ENCODE measurements at places on chromosomes 4 and X.

DNA sequence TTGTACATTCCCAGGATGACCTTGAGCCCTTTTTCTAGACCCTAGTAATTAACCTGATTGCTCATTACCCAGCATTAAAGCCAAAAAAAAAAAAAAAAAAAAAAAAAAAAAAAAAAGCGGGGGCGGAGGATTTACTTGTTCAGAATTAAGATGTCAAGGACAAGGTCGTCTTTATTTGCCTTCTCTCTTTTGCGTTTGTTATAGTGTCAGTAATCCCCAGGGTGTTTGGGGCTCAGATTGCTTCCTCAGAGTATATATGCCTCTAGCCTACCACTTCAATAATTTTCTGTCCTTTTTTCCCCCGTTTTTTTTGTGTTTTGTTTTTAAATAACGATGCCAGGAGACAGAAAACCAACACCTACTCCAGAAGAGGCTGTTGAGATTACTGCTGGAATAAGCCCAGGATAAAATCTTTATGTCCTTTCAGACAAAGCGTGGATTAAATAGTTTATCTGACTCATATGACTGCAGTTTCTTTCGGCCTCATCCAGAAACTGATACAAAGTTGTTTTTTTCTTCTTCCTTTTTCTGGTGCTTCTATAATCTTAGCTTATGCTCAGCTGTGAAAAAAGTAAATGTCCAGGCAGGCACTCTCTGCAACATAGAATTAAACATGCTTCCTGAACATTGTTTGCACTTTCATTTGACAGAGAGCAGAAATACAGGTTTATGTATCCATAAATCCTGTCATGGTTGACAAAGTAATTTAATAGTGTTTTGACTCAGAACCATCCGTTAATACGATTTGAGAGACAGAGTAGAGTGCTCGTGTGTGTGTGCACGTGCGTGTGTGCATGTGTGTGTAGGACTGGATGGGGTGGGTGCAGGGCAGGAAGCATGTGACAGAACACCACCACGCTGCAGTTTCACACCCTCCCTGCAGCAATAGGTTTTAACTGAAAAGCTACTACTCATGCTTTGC is 138.6 kb downstream of the AFF1 start:
- DNase-seq = peak; percentile 47

GRCh38 chr4:132910229-132910748 is 238.8 kb upstream of the PCDH10 start:
- no peak for DNase-seq

GRCh38 chr4:25803720-25804225 is 59.0 kb downstream of the SEL1L3 start:
- DNase-seq = no peak

DNA sequence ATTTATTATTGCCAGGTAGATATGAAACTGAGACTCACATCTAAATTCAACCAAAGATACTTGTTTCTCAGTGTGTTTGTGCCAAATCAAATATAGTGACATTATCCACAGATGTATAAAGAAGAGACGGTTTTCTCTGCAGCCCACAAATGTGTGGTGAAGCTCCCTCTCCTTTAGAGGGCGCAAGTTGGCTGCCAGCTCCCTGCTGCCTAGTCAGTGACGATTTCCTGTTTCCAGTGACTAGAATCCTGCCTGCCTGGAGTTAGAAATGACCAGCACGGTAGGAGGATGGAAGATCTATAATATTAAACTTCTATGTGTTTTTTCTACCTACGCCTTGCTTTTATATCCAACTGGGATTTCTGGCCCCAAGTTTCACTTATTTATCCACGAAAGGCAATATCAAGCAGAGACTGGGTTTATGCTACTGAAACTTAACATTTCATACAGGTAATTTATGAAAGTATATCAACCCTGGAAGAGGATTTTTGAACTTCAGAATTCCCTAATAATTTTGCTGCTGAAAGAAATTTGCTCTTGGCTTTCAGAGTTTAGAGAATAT is 1793.7 kb upstream of the TENM3 start:
- no peak for DNase-seq

DNA sequence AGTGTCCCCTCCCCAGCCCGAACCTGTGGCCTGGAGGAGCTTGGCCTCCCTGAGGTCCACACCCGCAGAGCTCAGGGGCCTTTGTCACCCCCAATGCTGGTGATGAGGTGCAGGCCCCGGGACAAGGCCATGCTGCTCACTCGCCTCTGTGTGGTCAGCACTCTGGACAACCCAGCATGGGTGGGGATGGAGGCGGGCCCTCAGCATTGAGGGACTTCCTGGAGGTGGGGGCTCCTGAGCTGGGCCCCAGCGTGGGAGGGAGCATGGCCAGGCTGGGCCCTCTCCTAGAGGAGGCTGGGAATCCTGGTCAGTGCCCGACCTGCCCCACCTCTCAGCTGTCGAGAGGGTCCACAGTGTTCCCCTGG is 30.6 kb downstream of the TACC3 start:
- no peak for DNase-seq

- no peak for DNase-seq
Measured at GRCh38 chr4:7013175-7013574, 30.0 kb upstream of the TADA2B start.

DNA sequence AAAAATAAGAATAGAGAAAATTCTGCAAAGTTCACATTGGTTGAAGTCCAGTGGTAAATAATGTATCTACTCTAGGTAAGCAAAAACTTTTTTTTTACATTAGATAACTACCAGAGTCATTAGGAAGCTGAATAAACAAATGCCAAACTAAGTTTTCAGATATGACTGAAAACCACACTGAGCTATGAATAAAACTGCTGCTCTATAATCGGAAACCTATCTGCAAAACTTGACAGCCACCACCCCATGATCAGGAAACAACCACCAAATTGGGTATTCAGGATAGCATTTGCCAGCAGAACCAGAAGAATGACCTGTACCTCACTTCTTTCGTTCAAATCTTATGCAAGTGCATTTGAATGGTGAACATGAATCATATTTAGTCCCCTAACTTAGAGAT is 173.0 kb upstream of the TET2 start:
- DNase-seq = no peak

All from CD4-positive, alpha-beta T cell treated with Interferon alpha-2 for 1 hour (primary cell).